Stimulated activated CD4-positive, alpha-beta T cell treated with anti-CD3 and anti-CD28 coated beads, Interleukin-1b, Interleukin-23, amount 100 ng/mL, for 4 hours (primary cell): ENCODE measurements at places on chromosomes 5 and 9.

GRCh38 chr5:56155992-56156584 is 77.0 kb downstream of the ANKRD55 start:
- no peak for DNase-seq

- no peak for DNase-seq
These were observed 67.6 kb downstream of the C9orf50 start for GRCh38 chr9:129553277-129553676.

GRCh38 chr5:11104210-11104609 is 343.2 kb upstream of the DAP start:
- DNase-seq, result no peak

- no peak for DNase-seq
These were observed 606.3 kb upstream of the ITGA1 start for GRCh38 chr5:52181403-52181802.

DNA sequence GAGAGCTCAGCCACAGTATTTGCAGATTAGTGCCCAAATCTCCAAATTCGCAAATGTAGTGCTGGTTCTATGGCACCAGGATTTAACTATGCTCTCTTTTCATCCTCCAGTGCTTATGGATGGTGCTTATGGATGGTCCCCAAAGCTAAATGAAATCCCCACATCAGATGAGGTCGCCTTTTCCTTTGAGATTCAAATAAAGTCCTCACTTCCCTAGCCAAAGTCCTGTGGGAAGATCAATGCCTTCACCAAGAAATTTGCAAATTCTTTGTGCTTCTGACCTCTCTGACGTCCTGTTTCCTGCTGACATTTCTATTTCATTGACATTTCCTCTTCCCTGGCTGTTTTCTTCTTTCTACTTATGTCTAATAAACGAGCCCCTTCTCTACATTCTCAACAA is 1077.0 kb upstream of the C9orf72 start:
- DNase-seq, result no peak

- DNase-seq, result no peak
These were observed 7.2 kb downstream of the CYFIP2 start for GRCh38 chr5:157273131-157273556.

- no peak for DNase-seq
These were observed 7.1 kb upstream of the EGFL7 start for GRCh38 chr9:136655536-136656182.

DNA sequence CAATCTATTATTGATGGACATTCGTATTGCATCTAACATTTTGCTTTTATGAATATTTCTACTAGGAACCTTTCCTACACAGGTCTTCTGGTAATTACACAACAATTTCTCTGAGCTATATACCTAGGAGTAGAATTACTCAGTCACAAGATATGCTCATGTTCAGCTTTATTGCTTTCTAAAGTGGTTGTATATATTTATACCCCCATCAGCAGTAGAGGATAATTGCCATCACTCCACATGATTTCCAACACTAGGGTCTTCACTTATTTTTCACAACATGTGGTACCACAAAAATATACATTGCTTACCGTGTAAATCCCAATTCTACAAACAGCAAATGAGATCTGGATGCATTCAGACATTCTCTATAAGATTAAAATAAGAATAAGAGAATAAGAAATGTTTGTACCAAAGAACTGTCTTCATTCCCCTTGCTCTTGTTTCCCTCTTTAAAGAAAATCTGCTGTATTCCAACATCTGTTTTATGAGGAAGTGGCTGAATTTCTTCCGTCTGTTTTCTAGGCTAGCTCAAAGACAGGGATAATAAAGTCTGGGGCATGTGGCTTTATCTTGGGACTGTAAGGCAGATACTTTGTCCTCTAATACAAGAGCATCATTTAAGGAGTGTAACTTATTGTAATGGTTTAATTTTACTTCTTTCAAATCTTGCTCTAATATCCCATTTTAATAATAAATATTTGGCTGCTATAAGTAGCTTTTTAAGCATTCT is 28.2 kb downstream of the ARL15 start:
- DNase-seq, result no peak

DNA sequence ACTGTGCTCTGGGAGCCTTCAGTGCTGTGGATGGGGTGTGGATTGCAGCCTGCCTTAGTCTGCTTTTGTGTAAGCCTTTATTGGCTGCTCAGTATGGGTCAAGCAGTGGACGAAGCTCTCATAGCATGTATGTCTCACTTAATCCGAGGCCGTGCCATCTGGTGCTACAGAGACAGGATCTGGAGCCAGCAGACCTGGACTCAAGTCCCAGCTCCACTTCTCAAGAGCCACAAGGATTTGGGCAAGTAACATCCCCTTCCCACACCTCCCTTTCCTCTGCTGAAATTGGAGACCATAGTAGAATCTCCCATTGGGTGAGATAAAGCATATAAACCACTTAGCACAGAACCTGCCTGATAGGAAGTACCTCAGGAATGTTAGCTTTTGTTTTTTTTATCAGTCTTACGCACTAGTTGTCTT is 23.4 kb upstream of the LECT2 start:
- DNase-seq, result no peak

GRCh38 chr9:126692041-126692758 is 78.5 kb downstream of the LMX1B start:
- no peak for DNase-seq

GRCh38 chr5:38670878-38671277 is 114.4 kb upstream of the LIFR start:
- DNase-seq, result no peak

GRCh38 chr5:112010475-112010874 is 253.5 kb upstream of the NREP start:
- no peak for DNase-seq

DNA sequence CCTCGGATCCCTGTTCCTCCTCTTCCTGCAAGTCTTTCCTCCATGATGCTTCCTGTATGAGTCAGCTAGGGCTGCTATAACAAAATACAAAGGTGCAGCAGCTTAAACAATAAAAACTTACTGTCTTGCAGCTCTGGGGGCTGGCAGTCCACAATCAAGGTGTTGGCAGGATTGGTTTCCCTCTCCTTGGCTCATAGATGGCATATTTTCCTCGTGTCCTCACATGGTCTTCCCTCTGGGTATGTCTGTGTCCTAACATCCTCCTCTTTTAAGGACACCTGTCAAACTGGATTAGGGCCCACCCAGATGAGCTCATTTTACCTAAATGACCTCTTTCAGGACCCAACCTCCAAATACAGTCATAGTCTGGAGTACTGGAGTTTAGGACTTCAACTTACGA is 117.5 kb downstream of the MED10 start:
- DNase-seq, result no peak

DNA sequence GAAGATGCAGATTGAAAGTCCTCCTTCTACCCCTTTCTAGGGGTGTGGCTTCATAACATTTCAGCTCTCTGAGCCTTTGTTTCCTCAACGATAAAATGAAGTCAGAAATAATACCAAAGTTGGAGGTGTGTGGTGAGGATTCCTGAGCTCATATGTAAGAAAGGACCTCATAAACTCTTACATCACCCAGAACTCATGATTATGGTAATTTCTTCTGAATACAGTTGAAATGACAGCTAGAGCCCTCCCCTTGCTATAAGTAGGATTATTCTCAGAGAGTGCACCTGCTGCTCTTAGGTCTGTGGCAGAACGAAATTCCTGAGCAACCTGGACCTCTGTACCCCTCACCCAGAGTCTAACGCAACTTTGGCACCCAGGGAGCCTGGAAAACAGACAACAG is 291.4 kb upstream of the KLF4 start:
- no peak for DNase-seq

- no peak for DNase-seq
These were observed 814.2 kb upstream of the ZNF608 start for GRCh38 chr5:125560476-125561225.

DNA sequence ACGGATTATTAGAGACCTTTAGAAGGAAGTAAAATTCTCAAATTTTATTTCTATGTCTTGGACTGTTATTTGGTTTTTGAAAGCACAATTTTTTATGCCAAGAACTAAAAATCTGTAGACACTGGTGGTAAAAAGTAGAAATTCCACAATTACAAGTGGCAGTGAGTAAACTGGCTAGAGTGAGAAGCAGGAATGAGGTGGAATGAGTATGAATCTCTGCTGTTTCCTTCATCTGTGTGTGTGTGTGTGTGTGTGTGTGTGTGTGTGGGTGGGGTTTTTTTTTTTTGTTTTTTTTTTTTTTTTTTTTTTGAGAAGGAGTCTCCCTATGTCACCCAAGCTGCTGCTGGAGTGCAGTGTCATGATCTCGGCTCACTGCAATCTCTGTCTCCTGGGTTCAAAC is 94.2 kb downstream of the TLE4 start:
- no peak for DNase-seq

GRCh38 chr9:112921549-112921948 is 30.9 kb upstream of the SLC46A2 start:
- no peak for DNase-seq

DNA sequence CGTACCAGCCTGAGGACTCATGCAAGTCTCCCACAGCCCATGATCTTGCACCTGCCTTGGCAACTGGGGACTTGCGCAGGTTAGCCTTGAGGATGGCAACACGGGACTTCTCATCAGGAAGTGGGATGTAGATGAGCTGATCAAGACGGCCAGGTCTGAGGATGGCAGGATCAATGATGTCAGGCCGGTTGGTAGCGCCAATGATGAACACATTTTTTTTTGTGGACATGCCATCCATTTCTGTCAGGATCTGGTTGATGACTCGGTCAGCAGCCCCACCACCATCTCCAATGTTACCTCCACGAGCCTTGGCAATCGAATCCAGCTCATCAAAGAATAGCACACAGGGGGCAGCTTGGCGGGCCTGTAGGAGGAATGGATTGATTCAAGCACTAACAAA is 13.0 kb downstream of the VCP start:
- DNase-seq, result no peak

- DNase-seq, result no peak
These were observed 277.6 kb upstream of the TRPC7 start for GRCh38 chr5:136642976-136643375.

GRCh38 chr9:129176701-129177442 is 1.2 kb downstream of the IER5L start:
- DNase-seq, result no peak

DNA sequence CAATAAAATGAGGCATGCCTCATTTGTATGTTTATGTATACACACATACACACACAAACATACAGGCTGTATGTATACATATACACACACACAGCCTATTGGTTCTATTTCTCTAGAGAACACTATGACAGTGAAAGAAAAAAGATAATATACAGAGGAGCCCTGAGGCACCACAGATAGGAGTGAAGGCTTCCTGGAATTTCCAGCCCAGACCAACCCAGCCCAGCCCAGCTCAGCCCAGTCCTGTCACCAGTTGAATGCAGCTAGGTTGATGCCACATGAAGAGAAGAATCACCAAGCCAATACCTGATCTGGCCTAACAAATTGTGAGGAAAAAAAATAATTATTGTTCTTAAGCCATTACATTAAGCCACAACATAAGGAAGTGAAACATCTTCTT is 126.9 kb upstream of the PDE4D start:
- no peak for DNase-seq

- DNase-seq, result no peak
These were observed 168.3 kb upstream of the PUM3 start for GRCh38 chr9:3012245-3012644.

DNA sequence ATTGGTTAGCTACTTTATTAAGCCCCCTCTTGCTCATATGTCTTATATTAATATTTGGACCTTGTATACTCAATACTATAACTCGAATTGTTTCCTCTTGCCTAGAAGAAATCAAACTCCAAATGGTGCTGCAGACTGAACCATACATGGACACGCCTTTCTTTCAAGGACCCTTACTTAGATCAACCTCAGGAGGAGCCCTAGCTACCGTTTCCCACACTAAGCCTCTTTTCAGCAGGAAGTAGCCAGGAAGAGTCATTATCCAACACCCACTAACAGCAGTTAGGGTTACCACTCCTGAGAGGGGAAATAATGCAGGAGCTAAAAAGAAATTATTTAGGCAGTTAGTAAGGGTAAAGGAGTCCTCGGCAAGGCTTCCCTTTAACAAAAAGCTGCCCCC is 243.8 kb upstream of the PUM3 start:
- DNase-seq, result no peak

GRCh38 chr5:172868924-172869591 is 35.0 kb downstream of the ERGIC1 start:
- DNase-seq, result no peak

- no peak for DNase-seq
These were observed 34.1 kb upstream of the GRIA1 start for GRCh38 chr5:153456354-153456753.

DNA sequence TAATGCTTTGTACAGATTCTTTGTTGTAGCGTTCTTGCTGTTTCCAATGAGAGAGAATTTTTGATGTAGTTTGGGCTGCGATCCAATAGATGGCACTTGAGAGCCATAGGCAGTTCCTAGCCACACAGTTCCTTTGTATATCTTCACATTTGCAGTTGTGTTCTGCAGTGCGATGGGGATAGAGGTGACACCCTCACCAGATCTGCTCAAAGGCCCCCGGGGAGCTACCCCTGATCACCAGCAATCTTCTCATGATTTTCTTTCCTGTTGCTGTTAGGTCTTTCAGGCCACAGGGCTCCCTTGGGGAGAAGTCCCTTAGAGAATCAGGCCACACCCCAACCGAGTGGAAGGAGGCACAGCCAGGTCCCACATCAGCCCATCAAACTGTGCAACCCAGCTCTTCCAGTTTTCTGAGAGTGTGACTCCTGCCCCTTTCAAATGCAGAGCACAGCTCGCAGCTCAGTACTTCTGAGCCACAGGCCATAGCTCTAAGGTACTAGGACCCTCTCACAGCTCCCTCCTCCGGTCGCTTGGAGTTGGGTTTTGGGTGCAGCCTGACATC is 353.7 kb downstream of the SLCO4C1 start:
- DNase-seq, result no peak

GRCh38 chr5:168976311-168976970 is 324.5 kb downstream of the SLIT3 start:
- no peak for DNase-seq

DNA sequence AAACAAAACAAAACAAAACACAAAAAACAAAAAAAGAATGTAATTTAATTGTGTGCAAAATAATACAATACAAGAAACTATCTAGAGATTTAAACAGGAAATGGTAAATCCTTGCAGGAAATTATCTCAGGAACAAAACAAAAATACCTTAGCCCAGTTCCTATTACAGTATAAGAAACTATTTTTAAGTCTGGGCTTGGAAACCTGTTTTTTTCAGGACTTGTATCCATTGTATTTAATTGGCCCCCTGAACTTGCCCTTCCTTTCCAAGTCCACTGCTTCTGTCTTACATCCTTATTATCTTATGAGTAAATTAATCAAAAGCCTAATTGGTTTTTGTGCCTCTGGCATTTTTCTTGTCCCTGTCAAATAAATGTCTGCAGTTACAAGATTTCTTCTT is 48.5 kb downstream of the ST8SIA4 start:
- DNase-seq, result no peak
